ENCODE measurements at places on chromosomes 1 and 21.

DNA sequence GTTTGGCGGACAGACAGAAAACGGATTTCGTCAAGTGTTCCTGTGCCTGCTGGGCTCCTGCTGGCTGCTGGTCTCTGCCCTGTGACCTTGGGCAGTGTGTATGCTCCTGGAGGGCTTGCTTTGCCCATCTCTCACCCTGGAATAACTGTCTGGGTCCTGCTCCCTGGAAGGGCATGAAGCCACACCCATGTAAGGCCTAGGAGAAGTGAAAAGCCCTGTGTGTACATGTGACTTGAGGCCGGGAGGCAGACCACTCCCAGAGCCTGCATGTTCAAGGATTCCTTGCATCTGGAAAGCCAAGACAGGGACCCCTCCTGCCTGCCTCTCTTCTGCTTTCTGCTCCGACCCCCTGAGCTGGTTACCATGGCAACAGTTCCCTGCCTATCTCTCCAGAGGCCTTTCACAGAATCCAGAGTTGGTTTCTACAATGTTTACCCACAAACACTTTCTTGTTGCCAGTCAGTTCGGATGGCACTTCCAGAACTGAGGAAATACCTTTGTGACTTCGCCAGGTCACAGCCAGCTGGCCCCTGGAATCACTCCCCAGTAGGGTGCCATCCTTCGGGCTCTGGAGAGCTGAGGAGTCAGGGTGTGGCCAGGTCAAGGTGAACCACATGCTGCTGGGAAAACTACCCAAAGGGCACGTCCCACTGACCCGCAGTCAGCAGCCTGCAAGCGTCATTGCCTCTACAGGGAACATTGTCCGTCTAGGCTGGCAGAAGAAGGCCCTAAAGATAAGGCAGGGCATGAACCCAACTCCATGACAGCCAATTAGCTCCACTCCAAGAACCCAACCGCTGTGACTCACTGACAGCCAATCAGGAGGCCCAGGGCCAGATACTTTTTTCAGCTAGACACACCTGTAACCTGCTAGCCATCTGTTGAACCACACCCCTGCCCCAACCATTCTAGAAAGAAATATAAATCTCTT lies 14.7 kb upstream of the GPR37L1 start:
- no peak for DNase-seq

DNA sequence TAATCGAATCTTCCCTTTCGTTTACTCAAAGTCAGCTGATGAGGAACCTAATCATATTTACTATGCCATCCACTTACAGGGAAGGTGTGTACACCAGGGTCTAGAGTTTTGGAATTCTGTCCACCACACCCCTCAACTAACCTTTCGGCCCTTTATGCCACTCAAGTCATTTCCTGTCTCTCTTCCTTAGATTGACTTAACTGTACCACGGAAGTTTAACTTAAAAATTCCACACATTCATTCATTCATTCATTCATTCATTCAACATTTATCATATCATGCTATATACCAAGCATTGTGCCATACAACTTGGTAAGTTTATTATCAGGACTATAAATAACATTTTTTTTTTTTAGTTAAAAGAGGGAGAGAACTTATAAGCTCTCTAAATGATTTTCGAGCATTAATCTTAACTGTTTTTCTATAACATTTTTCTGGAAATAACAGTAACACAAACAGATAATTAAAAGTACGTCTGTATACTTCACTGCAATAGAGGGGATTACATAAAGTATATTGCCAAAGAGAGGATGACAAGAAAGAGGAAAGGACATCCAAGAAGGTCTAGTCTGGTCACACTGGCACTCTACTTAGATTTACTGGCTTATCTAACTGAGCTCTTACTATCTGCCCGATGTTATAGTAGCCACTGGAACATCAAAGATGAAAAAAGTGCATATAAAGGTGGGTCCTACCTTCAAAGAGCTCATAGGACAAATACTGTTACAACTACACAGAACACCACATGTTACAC lies 243.7 kb downstream of the PBX1 start:
- no peak for DNase-seq

DNA sequence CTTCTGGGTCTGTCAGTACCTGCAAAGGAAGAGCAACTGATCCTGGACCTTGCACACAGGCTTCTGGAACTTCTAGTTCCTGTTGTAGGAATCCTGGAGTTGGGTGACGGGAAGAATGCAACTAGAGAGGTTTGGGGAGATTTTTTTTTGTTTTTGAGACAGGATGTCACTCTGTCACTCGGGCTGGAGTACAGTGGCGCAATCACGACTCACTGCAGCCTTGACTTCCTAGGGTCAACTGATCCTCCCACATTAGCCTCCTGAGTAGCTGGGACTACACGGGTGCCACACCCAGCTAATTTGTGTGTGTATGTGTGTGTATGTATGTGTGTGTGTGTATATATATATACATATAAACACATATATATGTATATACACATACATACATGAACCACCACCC lies 18.8 kb downstream of the ENTREP3 start:
- no peak for DNase-seq

DNA sequence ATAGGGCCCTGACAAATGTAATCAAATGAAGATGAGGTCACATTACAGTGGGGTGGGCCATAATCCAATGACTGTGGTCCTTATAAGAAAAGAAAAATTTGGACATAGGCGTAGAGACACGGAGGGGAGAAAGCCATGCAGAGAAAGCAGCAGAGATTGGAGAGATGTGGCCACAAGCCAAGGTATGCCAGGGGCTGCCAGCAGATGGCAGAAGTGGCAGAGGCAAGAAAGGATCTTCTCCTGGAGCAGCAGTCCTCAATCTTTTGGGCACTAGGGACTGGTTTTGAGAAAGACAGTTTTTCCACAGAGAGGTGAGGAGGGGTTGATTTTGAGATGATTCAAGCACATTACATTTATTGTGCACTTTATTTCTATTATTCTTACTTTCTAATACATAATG lies 355.1 kb downstream of the NPHP4 start:
- peak; percentile 19 for DNase-seq

DNA sequence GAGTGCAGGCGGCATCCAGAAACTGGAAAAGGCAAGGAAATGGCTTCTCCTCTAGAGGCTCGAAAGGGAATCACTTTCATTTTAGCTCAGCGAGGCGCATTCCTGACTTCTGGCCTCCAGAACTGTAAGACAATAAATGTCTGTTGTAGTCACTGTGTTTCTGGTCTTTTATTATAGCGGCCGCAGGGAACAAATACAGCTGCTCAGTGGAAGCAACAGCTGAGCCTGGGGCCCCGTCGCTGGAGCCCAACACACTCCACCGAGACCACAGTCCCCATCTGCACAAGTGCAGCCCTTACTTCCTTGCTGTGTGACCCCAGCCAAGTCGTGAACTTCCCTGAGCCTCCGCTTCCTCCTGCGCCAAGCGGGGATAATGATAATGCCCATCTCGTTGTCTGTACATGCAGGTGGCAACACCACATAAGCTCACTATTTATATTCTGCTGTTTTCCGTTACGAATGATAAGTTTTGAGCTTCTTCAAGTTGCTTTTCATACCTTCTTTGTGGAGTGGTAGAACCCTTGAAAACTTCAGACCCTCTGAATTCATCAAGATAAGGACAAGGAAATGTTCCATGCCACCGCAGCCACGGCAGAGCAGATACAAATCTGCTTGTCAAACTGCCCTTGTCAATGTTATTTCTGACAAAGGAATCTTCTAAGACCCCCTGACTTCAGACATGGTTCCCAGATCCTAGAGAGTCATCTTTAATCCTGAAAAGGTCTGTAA lies 3.2 kb upstream of the LAPTM5 start:
- no peak for DNase-seq

All from activated T-cell treated with anti-CD3 and anti-CD28 coated beads, Interleukin-2, amount 50 U/mL, for 72 hours (primary cell).